Stimulated activated CD8-positive, alpha-beta memory T cell treated with anti-CD3 and anti-CD28 coated beads, Interleukin-4, amount 100 ng/mL, for 1 hour (primary cell): ENCODE measurements at places on chromosomes 13 and 19.

DNA sequence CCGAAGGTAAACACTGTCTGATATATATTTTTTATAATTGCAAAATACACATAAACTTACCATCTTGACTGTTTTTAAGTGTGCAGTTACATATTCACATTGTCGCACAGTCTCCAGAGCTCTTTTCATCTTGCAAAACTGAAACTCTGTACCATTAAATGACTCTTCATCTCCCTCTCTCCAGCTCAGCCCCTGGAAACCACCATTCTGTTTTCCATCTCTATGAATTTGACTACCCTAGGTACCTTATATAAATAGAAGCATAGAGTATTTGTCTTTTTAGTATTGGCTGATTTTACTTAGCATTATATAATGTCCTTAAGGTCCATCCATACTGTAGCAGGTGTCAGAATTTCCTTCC is 45.8 kb downstream of the LRCH1 start:
- DNase-seq: no peak

DNA sequence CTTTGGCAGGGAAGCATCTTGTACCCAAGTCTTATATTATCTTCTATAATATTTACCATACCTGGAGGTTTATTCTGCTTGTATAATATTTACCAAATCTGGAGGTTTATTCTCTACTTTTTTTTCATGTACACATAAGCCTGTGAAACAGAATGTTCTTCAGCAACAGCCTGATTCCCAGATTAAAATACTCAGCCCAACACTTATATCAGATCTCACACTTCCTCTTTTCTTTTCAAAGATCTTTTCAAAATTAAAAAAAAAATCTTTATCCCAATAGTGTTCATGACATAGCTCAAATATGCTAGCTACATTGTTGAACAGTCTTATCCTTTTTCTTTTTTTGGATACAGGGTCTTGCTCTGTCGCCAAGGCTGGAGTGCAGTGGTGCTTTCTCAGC is 300.7 kb downstream of the LMO7 start:
- no peak for DNase-seq

GRCh38 chr19:14333101-14333871 is 48.0 kb upstream of the ADGRE5 start:
- DNase-seq: no peak

DNA sequence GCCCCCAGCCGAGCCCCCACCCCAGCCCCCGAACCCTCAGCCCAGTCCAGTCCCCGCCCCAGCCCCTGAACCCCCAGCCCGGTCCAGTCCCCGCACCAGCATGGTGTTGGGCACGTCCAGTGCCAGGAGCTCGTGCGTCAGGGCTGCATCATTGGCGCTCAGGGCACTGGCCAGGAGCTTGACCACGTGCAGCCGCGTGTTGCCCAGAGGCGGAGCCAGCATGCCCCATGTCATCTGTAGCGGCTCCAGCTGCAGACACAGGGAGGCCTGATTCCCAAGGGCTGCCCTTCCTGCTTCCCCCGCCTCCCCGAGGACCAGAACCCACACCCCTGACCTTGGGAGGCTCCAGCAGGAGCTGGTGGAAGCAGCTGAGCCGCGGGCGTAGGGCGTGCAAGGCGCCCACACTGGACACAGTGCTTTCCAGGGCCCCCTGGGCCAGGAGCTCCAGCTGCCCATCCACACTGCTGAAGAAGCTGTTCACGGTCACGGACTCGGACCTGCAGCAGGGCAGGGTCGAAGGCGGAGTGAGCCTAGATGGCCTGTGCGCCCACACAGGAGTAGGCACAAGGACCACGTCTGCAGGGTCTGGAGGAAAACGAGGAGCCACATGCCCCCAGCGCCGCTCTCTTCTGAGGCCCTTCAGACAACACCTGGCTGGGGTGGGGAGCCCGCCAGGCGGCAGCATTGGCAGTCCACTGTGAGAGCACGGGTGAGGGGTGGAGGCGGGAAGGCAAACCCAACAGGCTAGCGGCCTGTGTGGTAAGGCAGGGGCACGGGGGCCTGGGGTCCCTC is 12.8 kb upstream of the TMEM86B start:
- no peak for DNase-seq

DNA sequence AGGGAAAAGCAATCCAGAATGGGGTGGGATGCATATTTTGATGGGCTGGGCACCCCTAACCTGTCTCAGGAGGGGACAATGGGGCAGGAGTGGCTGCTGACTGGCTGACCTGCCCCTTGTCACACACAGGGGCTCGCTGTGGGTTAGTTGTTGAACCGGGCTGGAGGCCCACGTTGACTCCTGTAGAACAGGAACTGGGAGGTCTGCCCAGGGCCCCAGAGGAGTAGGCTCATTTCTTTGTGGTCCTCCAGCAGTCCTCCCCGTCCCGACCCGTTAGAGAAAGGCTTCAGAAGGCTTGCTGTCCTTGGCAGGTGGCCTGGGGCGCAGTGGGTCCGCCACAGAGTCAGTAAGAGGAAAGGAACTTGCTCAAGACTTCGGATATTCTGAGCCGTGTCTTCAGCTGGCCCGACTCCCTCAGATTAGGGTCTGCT is 70.1 kb downstream of the COL4A1 start:
- no peak for DNase-seq

DNA sequence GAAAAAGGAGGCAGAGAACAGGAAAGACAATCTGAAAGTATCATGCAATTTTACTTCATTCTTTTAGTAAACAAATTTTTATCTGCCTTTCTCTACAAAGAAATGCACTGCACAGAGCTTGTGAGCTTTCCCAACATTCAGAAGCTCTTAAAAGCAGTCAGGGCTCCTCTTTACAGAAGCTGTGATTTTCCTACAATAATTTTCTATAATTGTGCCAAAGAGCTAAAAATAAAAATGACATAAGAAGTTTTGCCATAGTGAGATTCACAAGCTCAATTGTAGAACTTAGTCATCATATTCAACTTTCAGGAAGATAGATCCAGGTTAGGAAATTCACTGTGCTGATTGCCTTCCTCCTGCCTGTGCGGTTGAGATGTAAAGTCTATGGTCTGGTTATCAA is 341.4 kb downstream of the PCDH9 start:
- DNase-seq: no peak

DNA sequence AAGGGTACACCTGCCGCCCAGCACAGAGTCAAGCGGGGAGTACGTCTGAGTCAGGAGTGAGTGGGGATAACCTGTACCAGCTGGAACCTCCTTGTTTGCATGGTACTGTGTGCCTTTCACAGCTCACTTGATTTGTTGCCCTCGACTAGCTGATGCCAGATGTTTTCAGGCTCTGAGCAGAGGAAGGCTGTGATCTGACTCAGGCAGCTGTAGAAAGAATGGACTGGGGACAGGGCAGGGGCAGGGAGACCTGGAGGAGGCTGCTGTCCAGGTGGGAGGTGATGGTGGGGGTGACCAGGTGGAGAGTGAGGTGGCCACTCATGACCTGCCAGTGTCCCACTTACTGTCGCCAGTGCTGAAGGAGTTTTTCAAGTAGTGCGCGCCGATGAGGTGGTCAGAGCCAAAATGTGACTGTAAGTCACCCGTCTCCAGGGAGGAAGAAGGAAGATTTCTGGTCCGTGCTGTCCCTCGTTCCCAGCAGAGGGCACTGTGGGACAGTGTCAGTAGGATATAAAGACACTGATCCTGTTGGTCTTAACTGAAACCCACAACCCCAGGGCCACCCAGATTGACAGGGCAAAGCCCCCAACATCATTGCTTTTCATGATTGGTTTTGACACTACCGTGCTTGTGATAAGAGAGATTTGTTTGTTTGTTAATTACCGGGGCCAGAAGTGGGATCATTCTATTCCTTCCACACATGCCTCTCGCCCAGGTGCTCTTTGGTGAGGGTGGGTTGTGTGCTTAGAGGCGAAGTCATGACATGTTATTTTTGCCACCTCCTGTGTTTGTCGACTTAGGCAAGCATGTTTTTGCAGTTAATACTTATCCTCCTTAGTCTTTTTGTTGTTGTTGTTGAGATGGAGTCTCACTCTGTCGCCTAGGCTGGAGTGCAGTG is 128.4 kb downstream of the DPF1 start:
- no peak for DNase-seq

DNA sequence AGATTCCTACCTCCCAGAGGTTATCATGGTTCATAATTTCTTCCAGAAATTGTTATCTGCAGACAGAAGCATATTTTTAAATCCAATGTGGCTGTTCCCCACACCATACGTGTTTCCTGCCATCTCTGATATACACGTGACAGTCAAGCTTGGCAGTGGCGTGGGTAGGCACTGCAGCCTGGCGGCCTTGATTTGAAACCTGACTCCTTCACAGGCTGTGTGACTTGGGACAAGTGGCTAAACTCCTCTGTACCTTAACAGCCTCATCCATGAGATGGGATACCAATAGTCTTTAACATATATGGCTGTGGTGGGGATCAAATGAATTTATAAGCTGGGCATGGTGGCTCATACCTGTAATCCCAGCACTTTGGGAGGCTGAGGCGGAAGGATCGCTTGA is 33.2 kb downstream of the DPF1 start:
- no peak for DNase-seq

GRCh38 chr19:50387176-50387867 is 3.2 kb downstream of the POLD1 start:
- DNase-seq: no peak
